GF-D8 (cell line): ENCODE measurements at places on chromosomes 6 and 20.

DNA sequence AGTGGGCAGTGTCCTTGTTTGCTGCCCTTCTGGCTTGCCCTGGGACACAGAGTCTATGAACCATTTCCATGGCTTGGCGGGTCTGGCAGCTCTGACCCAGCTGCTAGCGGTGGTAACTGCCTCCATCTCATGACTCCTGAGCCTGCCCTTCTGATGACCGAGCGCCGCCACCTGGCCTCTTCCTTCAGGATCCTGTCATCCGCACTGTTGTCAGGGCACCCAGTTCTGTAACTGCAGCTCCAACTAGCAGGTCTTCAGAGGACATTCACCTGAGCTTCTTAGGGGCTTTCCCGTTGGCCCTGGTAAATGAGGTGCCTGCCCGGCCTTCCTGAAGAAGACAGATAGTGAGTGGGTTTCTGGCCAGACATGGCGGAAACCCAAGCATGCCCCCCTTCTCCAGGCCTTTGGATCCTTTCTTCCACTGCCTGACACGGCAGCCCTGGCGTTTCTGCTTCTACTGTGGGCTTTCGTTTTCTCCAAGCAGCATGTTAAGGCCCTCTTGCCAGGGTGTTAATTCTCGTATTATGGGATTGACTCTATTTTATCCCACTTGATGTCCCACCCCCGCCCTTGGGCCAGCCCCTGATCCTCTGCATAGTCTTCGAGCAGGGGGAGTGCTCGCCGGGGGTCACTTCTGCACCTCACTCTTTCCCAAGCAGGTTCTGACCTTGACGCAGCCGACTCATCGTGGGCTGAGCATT is 24.7 kb downstream of the PACSIN1 start:
- no peak for DNase-seq

DNA sequence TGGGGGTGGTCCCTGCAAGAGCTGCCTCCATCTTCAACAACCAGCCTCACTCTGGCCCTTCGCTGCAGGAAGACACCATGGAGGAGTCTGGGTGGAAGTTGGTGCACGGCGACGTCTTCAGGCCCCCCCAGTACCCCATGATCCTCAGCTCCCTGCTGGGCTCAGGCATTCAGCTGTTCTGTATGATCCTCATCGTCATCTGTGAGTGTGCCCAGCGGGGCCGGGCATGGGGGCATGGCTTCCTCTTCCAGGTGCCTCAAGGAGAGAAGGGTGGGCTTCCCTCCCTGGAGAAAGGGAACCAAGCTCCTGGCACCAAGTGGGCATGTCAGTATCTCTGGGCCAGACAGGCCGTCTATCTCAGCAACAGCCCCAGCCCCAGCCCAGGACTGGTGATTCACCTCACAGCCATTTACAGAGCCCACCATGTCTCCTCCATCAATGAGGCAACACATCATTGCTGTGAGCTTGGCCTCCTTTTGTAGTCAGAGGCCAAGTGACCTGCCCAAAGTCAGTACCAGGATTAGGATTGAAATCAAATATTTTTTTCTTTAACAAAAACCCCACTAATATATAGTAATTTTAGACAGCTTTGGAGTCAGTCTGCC is 40.2 kb downstream of the TM9SF4 start:
- no peak for DNase-seq

DNA sequence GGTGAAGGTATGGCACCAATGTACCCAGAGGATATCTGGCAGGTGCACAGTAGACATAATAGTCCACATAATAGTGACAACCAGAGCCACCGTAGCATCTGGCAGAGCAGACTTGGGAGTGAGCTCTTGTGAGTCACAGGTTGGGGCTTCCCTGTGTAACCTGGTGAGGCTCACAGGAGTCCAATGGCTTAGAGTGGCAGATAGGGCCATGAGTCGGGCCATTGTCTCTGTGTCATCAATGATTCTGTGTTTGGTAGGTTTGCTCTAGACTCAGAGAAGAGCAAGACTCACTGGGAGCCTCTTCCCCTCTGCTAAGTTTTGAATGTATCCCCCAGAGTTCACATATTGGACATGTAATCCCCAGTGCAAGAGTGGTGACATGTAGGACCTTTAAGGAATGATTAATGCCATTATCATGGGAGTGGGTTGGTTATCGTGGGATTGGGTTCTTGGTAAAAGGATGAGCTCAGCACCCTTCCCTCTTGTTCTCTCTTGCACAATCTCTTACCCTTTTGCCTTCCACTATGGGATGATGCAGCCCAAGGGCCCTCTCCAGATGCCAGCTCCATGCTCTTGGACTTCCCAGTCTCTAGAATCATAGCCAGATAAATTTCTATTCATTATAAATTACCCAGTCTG is 22.6 kb upstream of the SIRPA start:
- DNase-seq = no peak

DNA sequence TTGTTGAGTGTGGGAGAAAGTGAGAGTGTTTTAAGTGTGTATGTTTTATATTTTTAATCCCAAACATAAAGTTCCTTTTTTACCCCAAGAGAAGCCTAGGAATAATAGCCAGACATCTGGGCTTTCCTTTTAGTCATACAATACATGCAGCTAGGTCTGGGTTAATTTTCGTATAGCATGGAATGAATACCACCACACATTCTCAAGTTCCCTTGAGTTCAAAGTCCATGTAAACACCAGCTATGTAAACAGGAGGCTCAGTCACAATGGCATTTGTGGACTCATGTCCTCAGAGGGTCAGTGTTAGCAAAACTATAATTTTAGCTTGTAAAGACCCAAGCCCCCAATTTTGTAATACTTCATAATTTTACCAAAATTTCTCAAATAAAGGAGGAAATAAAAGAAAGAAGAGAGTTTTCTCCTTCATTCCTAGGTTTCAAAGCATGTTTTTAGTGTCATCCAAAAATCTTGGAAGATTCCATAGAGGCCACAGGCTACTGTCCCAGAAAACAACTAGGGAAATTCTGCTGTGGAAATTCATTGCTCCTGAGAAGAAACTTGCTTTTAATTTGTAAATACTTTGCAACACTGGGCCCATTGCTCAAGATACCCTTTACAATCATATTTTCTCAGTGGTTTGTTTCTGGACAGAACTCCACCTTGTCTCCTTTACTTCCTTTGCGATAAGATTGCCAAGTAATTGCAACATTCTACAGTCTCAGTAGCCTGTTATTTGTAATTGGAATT is 671.2 kb downstream of the COL12A1 start:
- DNase-seq = no peak

GRCh38 chr6:17826301-17826700 is 119.6 kb upstream of the NUP153 start:
- no peak for DNase-seq

DNA sequence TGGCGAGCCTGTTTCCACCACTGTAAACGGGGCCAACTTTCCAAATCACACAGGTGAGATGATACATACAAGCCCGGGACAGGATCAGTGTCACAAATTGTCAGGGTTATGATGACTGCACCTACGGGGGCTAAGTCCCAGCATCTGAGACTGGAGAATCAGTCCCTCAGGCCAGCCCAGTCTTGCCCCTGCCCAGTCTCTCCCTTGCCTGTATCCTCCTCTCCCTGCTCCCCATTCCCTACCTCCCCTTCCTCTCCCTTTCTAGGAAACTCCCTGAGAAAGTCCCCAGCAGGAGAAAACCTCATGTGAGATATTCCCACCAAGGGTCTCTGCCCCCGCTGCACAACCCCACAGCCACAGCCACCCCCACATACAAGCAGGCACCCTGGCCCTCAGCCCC is 1.5 kb downstream of the FOXS1 start:
- DNase-seq = no peak

GRCh38 chr6:54236984-54237383 is 71.3 kb upstream of the TINAG start:
- DNase-seq = no peak
